ENCODE measurements at places on chromosomes 2 and 18. TPM values are rescaled to one million over a fixed set of nuclear protein-coding genes. Genes with fewer than 3 reads are reported as not detected.

The CHN1 gene
- 58.7 TPM for total RNA-seq

The PCARE gene
- not detected for total RNA-seq

GRCh38 chr2:30237239-30237965, 6.1 kb downstream of the LBH start:
- H3K27ac ChIP-seq = no peak overlapping the region
- peaks cover 24% of the 10 kb centered on the region for H3K27me3 ChIP-seq
- H3K4me1 ChIP-seq = peaks cover 16% of the 10 kb centered on the region

- peak overlapping the region; percentile 17 for H3K27ac ChIP-seq
- peaks cover 19% of the 10 kb centered on the region for H3K4me1 ChIP-seq
- DNase-seq = no peak
- no peaks in the 10 kb centered on the region for H3K27me3 ChIP-seq
- no peak overlapping the region for H3K4me3 ChIP-seq
Measured at GRCh38 chr2:173623438-173624319, 269.0 kb downstream of the CDCA7 start.

The APCDD1 gene
- 49.8 TPM for total RNA-seq

DNA sequence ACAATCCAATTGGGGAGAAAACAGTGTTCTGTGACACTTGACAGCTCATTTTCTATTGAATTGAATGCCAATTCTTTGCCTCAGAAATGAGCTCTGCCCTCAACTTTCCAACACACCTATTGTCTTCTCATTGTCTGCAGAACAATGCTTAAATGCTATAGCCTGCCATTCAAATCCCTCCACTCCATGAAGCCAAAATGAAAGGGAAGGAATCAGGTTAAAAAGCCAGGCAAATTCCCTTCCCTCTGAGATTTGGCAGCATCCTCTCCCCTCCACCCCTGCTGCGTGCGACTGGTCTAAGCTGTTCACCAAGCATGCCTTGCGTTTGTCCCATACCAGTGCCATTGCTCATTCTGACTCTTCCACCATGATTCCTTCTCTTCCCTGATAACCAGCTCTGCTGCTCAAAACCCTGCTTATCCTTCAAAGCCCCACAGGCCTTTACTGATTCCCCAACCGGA, 32.4 kb upstream of the TMEM131 start:
- H3K36me3 ChIP-seq = no peaks in the 10 kb centered on the region
- H3K27me3 ChIP-seq = no peaks in the 10 kb centered on the region
- H3K4me3 ChIP-seq = no peak overlapping the region
- no peak overlapping the region for H3K27ac ChIP-seq
- H3K4me1 ChIP-seq = peaks cover 13% of the 10 kb centered on the region
- no peak for DNase-seq

GRCh38 chr2:83143946-83144345, 1315.1 kb downstream of the SUCLG1 start:
- no peaks in the 10 kb centered on the region for H3K36me3 ChIP-seq
- no peak overlapping the region for H3K27ac ChIP-seq
- no peak for DNase-seq
- H3K4me1 ChIP-seq = no peaks in the 10 kb centered on the region

The HSPD1 gene
- total RNA-seq = 563 TPM

GRCh38 chr2:176664478-176664877, 395.2 kb downstream of the MTX2 start:
- no peaks in the 10 kb centered on the region for H3K36me3 ChIP-seq
- H3K27ac ChIP-seq = no peak overlapping the region
- no peak overlapping the region for H3K4me3 ChIP-seq

GRCh38 chr2:210474776-210475175, 1.8 kb downstream of the LANCL1 start:
- peaks cover 30% of the 10 kb centered on the region for H3K4me1 ChIP-seq
- H3K36me3 ChIP-seq = peaks cover 13% of the 10 kb centered on the region
- no peaks in the 10 kb centered on the region for H3K27me3 ChIP-seq
- H3K4me3 ChIP-seq = peak overlapping the region; percentile 66
- no peak overlapping the region for H3K27ac ChIP-seq

The SMAD2 gene
- total RNA-seq = 116 TPM

DNA sequence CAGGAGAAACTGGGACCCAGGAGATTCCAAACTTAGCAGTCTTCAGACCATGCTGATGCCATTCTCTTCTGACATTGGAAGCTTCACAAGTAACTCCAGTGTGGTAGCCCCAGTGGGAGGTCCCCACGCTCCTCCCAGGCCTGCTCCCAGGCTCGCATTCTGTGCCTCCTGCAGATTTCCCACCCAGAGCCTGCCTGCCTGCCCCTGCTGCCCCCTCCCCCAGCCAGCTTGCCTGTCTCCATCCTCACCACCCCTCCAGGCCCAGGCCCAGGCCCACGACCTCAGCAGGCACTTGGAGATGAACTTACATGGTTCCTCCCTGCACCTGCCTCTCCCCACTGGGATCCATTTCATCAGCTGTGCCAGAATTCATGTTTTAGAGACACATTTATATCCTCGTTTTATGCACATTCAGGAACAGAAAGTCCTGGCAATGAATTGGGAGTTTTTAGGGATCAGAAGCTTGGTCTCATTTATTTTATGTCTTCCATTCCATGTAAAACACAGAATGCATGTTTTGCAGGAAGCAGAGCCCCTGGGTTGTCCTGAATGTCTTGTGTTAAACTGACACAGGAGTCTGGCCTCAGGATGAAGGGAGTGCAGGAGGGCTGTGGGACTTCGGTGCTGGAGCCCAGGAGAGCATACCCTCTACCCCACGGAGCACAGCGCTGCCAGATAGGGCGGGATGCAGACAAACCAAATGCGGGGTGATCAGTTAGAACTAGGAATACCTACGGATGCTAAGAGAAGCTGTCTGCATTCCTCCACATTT, 150.5 kb downstream of the SNTG2 start:
- H3K27ac ChIP-seq = no peak overlapping the region
- no peaks in the 10 kb centered on the region for H3K36me3 ChIP-seq
- peaks cover 18% of the 10 kb centered on the region for H3K4me1 ChIP-seq
- no peak overlapping the region for H3K4me3 ChIP-seq
- H3K27me3 ChIP-seq = no peaks in the 10 kb centered on the region

- peak overlapping the region; percentile 36 for H3K27ac ChIP-seq
- peaks cover 3% of the 10 kb centered on the region for H3K36me3 ChIP-seq
- H3K4me1 ChIP-seq = peaks cover 8% of the 10 kb centered on the region
- DNase-seq = no peak
- peaks cover 9% of the 10 kb centered on the region for H3K27me3 ChIP-seq
Measured at GRCh38 chr2:176781570-176782217, 430.9 kb upstream of the HNRNPA3 start.

GRCh38 chr2:218567797-218568189, 358 bp downstream of the USP37 start:
- H3K27ac ChIP-seq = peak overlapping the region; percentile 97
- peak overlapping the region; percentile 93 for H3K4me3 ChIP-seq
- H3K36me3 ChIP-seq = no peaks in the 10 kb centered on the region
- H3K27me3 ChIP-seq = no peaks in the 10 kb centered on the region

DNA sequence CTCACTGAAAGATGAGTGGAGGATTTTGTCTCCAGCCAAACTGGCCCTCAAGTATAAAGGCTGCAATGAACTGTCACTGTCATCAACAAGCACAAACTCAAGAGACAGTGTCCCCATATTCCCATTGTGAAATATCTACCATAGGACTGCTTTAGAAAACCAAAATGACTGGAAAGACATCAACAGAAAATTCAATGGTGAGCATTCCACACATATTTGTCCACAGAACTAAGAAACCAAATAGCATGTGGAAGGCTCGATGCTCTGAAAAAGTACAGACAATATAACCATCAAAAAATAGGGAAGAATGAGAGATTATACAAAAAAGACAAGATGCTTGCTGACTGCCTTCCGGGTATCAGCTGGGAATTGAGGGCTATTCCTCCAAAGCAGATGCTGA, 37.6 kb downstream of the TGFBRAP1 start:
- no peaks in the 10 kb centered on the region for H3K27me3 ChIP-seq
- no peak overlapping the region for H3K4me3 ChIP-seq
- peaks cover 24% of the 10 kb centered on the region for H3K4me1 ChIP-seq

The TTN gene
- total RNA-seq = under 0.01 TPM
